ENCODE measurements at places on chromosomes 4 and X. TPM values are rescaled to one million over a fixed set of nuclear protein-coding genes. Genes with fewer than 3 reads are reported as not detected.

Gene MAGEE1
- total RNA-seq: 2.5 TPM

Gene TIGD4
- total RNA-seq: 0.25 TPM

Gene CAMK2D
- total RNA-seq: 378 TPM

Gene GRIA3
- 10.1 TPM for total RNA-seq

Gene MAOA
- total RNA-seq: 4.7 TPM

Gene DDX60
- total RNA-seq: 49.0 TPM

Gene PABPC1L2B
- total RNA-seq: not detected

Gene PTCHD1
- under 0.01 TPM for total RNA-seq

Gene REELD1
- total RNA-seq: not detected
